Articular chondrocyte of knee joint (primary cell): ENCODE measurements at places on chromosomes 4 and X. TPM values are rescaled to one million over a fixed set of nuclear protein-coding genes. Genes with fewer than 3 reads are reported as not detected.

LONRF3 gene
- 0.86 and 0.91 TPM in 2 replicates for total RNA-seq

GAB1 gene
- 20.1 and 27.5 TPM in 2 replicates for total RNA-seq

TCEAL2 gene
- total RNA-seq = 2.6 and 4.6 TPM in 2 replicates

CXCL1 gene
- 9.4 and 28.2 TPM in 2 replicates for total RNA-seq

REELD1 gene
- 0.26 TPM in 1 of 2 replicates, not detected in the other for total RNA-seq

ZNF732 gene
- 0.78 and 1.4 TPM in 2 replicates for total RNA-seq

SHROOM3 gene
- 18.3 and 18.4 TPM in 2 replicates for total RNA-seq

MAGEH1 gene
- 23.1 and 25.4 TPM in 2 replicates for total RNA-seq

XAGE2 gene
- total RNA-seq = 0.54 TPM in 1 of 2 replicates, not detected in the other

S100P gene
- 0.13 TPM in 1 of 2 replicates, not detected in the other for total RNA-seq

USP11 gene
- total RNA-seq = 34.5 and 35.5 TPM in 2 replicates

RAB40AL gene
- total RNA-seq = 1.5 and 1.6 TPM in 2 replicates

SCD5 gene
- 5.1 and 12.4 TPM in 2 replicates for total RNA-seq

MSN gene
- total RNA-seq = 301 and 303 TPM in 2 replicates

TAF7L gene
- 0.22 and 0.26 TPM in 2 replicates for total RNA-seq

NKX3-2 gene
- total RNA-seq = 2.6 and 3.6 TPM in 2 replicates

UGDH gene
- total RNA-seq = 712 and 723 TPM in 2 replicates

GAGE13 gene
- total RNA-seq = not detected in 2 replicates
